ENCODE measurements at places on chromosomes 2 and 18.

DNA sequence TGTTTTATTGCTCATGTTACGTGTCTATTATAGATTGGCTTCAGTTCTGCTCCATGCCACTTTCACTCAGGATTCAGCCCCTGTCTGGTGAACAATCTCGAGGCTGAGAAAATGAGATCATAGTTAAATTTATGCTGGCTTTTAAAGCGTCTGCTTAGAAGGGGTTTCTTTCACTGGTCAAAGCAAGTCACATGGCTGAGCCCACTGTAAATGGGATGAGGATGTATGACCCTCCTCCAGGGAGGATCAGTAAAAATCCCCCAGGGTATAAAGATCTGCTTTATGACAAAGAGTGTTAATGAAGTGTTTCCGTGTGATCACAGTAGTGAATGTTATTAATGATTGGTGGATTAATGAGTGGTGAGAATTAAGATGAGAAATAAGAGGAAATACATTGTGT is 6.2 kb upstream of the PLCL1 start:
- DNase-seq: no peak

- no peak for DNase-seq
These were observed 20.1 kb upstream of the PPP3R1 start for GRCh38 chr2:68272246-68272994.

GRCh38 chr2:159714247-159714930 is 2.1 kb downstream of the MARCHF7 start:
- no peak for DNase-seq

GRCh38 chr18:48100651-48101165 is 170.2 kb upstream of the SMAD2 start:
- DNase-seq: no peak

- no peak for DNase-seq
These were observed 78.0 kb upstream of the SERTAD2 start for GRCh38 chr2:64731746-64732145.

DNA sequence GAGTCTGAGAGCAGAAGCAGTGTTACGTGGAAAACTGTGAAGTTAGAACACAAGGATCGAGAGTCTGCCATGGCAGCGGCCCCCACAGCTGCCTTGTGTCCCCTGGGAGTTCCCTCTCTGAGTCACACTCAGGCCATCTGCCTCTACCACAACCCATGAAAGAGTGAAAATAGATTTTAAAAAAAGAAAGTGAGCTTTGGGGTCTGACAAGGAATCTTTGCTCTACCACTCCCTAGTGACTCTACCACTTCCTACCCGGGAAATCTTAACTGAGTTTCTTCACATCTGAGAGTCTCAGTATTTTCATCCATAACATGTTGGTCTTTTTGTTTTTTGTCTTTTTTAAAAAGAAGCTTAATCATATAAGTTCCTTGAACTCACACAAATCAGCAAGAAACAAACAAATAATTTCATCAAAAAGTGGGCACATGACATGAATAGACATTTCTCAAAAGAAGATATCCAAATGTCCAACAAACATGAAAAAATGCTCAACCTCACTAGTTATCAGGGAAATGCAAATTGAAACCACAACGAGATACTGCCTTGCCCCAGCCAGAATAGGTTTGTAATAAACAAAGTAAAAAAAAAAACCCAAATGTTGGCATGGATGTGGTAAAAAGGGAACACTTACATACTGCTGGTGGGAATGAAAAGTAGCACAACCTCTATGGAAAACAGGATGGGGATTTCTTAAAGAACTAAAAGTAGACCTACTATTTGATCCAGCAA is 2.4 kb upstream of the MSGN1 start:
- DNase-seq: no peak

DNA sequence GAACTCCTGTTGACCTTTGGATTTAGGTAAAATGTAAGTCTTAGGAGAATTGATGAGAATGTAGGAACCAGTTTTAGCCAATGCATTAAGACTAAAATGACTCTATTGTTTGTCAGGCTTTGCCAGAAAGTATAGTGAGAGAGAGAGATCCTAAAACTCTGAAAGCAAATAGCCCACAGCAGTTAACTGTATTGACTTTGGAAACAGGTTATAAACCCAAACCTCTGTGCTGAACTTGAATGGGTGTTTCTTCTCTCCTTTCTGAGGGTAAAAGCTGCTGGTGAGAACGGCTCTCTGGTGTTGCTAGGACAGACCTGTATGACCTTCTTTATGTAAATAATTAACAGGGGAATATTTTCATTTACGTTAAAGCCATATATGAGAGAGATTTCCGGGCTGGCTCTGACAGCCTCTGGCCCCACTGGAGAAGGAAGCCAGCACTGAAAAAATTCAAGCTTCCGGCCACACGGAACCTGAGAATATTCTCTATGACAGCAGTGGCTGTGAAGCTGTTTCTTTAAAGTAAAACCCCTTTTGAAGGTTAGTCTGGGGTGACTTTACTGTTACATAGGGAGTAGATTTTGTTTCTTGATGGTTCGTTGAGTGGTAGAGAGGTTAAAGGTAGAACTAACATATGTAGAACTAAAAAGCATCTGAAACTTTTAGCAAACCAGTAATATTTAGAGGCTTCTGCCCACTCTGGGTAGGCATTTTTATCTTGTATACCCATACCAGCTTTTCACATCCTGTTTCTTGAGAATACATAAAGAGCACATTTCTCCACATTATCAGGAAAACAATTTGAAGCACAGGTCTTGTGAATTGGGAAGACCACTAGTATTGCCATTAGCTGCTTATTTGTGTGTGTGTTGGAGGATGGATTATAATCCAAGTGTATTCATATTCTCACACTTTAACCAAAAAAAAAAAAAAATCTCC is 123.8 kb downstream of the SPTBN1 start:
- DNase-seq: no peak

DNA sequence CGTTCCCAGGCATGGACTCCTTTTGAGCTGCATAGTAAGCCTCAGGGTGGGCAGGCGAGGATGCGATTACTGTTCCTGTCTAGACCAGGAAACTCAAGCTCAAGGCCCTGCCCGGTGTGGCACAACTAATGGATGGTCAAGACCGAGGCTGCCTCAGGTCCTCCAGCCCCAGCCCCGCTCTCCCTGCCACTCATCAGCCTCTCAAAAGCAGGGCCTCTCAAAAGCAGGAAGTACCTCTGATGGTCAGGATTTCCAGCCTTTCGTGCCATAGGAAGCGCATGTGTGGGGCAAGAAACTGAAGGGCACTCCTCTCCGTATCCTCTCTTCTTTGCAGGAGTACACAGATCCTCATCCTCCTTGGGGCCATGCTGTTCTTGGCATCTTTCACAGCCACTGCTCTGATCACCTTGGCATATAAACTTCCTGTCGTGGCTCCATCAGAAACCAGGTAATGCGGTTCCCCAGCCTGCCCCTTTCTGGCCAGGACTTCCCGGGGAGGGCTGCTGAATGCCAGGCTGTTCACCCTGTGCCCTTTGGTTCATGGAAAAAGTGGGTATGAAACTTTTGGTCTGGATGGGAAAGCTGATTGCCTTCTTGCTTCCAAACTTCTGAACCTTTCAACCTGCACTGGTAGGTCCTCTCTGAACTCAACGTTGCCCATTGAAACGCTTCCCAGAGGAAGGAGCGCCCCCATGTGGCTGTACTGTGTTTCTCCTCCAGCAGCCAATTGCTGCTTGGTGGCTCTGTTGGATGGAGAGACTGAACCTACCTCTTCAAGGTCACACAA is 82.8 kb upstream of the SEC11C start:
- no peak for DNase-seq

DNA sequence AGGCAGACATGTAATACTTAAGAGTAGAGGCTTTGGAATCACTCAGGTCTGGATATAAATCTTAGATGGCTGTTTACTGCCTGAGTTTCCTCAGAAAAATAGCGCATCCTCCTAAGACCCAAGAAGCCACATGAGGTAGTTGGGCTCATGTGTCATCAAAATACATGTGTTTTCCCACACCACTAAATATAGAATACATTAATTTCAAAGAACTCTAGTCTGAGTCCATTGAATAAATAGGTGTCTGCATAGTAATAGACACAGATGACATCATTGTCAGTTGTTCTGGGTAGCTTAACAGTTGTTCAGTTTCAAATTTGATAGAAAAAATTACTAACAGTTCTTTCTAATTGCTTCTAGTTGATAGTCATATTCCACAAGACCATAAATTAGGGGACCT is 9.6 kb downstream of the PPP1R1C start:
- no peak for DNase-seq

DNA sequence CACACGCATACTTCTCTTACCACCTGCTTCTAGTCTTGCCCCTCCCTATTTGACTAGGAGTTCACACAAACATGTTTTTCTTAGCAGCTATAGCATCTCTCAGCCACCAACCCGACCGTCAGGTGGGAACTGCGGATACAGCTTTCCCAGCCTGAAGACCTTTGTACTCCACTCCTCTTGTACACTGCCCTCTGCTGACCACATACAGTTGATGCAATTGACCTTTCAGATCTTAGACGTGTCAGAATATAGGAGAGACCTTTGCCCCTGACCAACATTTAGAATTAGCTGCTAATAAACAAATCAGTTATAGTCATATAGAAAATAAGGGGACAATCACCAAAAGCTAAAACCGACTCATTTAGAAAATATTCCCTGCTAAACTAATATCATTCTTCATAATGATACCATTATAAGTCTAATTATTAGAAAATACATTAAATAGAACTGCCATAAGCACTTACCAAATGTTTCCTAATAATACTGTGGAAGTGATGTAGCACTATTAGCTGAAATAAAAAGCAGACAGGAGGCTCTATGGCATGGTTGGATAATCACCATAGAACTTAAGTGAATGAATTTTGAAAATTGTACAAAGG is 208.4 kb downstream of the RAD51AP2 start:
- no peak for DNase-seq

GRCh38 chr2:99106913-99107312 is 34.6 kb upstream of the C2orf15 start:
- no peak for DNase-seq

- DNase-seq: no peak
These were observed 312.0 kb upstream of the VWC2L start for GRCh38 chr2:214098811-214099210.

All from BJ (cell line).